ENCODE measurements at places on chromosomes 4 and X.
A peak's percentile ranks its signal among the peaks of the same experiment; 100 is the strongest.

GRCh38 chrX:81377329-81377728 lies 175.4 kb downstream of the SH3BGRL start:
- DNase-seq: no peak

GRCh38 chr4:181431006-181431405 lies 812.2 kb upstream of the TENM3 start:
- DNase-seq: no peak

DNA sequence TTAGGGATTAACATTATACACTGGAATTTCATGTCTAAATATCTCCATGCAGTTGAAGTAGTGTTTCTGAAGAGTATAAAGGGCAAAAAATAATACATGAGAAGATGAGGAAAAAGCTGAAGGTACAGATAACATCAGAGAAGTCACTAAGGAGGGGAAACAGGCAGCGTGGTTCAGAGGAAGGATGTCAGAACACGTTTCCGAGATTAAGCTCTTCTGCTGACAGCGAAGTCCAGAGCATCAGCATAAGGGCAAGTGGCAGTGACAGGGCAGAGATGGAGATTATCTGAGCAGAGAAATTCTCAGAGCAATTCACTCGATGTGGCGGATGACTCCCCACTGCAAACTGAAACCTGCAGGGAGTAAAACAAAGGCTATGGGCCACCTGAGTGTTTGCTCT lies 443.2 kb upstream of the FRG1 start:
- DNase-seq: no peak

DNA sequence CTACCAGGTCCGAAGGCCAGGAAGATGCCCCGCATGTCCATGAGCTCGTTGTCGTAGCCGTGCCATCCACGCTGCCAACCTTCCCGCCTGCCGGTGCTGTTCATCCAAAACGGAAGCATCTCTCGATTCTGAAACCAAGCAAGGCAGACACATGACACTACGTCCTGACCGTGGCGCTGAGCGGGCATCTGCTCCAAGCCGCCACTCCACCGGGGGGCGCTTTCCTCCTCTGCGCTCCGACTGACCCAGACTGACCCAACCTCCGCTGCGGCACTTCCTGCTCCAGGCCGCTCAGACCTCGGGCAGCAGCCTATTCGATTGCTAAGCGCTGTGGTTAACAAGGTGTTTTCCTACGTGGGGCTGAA lies 120.5 kb downstream of the ENPP6 start:
- DNase-seq: peak; percentile 25

DNA sequence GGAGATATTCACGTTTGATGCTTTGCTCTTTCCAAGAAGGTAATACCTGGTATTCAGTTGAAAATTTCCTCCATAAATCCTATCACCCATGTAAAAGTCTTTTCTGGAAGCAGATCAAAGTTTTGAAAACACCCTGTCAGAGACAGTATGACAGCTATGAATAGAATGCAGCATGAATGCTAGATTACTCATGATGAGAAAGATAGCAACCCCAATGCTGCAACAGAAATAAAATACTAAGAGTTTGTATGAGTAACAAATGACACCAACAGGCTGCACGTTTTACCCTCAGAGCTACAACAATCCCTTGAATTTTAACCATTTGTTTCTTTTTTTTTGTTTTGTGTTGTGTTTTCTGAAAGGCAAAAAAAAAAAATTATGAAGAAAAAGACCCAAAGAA lies 108.6 kb downstream of the ARHGAP6 start:
- DNase-seq: no peak

GRCh38 chr4:140743194-140743931 lies 12.8 kb downstream of the TBC1D9 start:
- DNase-seq: no peak

DNA sequence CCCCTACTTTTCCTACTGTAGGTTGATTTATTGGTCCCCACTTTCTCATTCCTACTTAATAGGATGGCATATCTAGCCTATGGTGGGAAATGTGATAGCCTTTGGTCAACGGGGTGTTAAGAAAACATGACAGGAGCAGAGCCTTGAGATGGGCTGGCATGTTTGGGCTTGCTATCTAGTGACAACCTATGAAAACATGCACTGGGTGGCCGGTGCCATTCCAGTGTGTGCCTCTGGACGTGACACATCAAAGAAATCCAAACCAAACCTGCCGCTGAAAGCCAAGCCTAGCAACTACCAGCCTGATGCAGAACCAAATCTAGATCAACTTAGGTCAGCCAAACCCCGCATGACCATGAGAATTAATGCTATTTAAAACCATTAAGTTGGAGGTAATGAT lies 317.6 kb downstream of the DMD start:
- no peak for DNase-seq

DNA sequence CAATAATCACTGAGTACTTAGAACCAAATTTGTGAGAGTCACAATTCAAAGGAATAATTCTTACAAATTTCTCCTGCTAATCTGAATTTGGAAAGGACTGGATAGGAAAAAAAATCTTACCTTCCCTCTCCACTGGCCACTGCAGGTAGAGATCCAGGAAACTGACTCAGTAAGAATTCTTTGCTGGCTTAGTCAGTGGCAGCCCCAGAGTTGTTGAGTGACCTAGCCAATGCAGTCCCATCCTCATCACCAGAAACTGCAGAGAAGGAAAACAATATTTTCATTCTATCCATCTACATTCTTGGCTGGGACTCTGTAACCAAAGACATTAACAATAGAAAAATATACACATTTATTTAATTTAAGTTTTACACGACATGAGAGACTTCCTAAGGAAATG lies 572.0 kb downstream of the ADGRL3 start:
- DNase-seq: no peak

DNA sequence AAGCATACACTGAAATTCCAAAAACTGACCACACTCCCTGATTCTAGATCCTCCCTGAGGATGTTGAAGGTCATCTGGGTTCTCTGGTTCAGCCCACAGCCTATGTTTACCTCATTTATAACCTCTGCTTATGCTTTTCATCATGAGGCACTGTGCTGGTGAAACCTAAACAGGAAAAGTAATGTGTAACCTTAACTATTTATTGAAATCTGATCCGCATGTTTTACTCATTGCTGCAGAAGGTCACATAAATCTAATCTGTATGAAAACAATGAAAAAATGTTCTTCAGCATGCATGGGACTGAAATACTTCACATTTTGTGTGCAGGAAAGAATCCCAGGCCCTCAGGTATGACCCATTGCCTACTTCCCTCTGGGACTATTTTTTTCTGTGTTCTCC lies 30.3 kb downstream of the UCHL1 start:
- DNase-seq: no peak

DNA sequence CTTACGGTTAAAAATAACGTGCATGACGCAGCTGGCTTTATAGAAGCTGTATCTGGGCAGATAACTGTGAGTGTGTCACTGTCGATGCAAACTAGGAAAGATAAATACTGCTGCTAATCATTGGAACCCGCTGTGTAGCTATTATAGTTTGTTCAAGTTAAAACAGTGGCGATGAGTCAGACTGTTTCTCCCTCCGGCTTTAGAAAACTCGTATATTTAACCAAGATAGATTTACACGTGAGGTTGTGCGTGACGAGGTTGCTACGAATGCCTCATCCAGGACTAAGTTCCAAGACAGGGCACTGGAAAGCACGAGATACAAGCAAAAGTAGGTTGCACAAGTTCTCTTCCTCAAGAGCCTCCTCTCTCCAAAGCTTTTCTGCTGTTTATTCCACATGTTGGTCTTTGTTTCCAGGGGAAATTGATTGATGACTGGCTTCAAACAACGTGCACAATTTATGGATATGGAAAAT lies 270.7 kb downstream of the FBXW7 start:
- no peak for DNase-seq

DNA sequence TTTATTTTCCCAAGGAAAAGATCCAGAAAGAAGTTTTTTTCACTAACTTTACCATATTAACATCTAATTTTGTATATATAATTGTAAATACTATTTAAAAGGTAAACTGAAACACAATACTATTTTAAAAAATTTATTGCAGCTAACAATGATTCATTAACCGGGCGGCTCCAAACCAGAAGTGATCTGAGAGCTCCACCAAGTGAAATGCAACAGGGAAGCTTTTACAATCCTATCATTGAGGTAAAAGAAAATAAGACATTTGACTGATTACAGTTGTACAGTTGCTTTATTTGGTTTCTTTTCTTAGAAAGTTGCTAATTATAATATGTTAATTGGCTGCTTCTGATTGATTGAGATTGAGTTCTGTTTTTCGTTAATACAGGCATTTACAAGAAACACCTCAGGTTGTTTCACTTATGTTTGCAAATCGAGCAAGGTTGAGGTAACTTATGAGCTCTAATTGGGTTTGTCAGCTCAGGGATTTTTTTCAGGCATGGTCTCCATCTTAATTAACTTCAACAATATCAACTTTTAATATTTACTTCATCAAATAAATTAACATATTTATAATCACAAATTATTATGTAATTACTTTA lies 220.2 kb upstream of the UGT8 start:
- DNase-seq: no peak
